ENCODE measurements at places on chromosomes 5 and 9.

GRCh38 chr5:43161244-43161643 lies 30.8 kb upstream of the NIM1K start:
- DNase-seq = no peak

GRCh38 chr5:130836729-130837649 lies 328.1 kb downstream of the HINT1 start:
- DNase-seq = peak; percentile 28

- no peak for DNase-seq
Measured at GRCh38 chr5:60336491-60336890, 363.5 kb downstream of the DEPDC1B start.

GRCh38 chr5:80408484-80409366 lies 861 bp downstream of the ZFYVE16 start:
- DNase-seq = peak; percentile 71

DNA sequence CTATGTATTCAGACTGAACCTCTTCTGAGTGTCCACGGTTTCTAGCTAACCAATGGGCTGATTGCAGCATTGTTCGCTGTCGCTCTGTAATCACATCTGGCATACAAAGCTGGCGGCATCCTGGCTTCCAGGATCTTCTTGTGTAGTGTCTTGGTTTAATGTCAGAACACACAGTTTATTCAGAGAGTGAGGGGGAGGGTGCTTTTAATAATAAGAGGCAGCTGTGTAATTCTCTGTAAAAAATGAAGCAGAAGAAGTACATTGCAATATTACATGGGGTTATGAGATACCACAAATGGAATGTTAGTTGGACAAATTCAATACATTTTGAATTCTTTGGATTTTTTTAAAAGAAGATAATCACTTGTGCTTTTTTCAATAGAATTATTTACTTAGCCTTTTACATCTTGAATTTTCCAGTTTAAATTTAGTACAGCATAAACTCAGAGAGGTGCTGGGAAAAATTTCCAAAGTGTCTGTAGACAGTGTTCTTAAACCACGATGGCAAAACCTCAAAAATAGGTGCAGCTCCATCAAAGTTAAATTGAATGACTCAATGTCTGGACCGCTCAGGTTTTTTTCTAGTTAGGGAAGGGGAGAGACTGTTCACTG lies 206.0 kb downstream of the PCSK1 start:
- DNase-seq = peak; percentile 83

DNA sequence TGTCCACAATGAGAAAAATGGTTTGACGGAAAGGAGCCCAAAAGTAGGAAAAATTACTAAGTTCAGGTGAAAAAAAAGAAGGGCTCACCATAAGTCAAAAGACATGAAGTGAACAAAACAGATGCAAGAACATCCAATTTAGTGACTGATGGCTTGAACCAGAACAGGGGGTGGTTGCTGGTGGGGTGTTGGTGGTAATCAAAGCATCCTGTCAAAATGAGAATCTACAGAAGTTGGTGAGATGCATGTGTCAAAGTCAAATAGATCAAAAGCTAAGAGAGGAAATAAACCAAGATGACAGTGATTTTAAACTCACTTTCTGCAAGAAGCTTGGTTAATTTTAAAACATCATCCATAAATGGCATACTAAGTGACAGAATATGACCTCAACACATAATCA lies 117.4 kb downstream of the MLLT3 start:
- no peak for DNase-seq

GRCh38 chr5:55959208-55959607 lies 35.6 kb downstream of the IL6ST start:
- no peak for DNase-seq
